ENCODE measurements at places on chromosomes 2 and 18. TPM values are rescaled to one million over a fixed set of nuclear protein-coding genes. Genes with fewer than 3 reads are reported as not detected.

GPAT2 gene
- polyA plus RNA-seq = 2.3 TPM

UGT1A5 gene
- polyA plus RNA-seq = not detected

REEP1 gene
- polyA plus RNA-seq = 3.0 TPM

IL1A gene
- polyA plus RNA-seq = 0.06 TPM

LRRTM1 gene
- 19.4 TPM for polyA plus RNA-seq

NPC1 gene
- polyA plus RNA-seq = 18.5 TPM

MAL gene
- 323 TPM for polyA plus RNA-seq

TRPM8 gene
- 0.06 TPM for polyA plus RNA-seq

CIB4 gene
- polyA plus RNA-seq = 0.40 TPM

EMILIN1 gene
- 61.8 TPM for polyA plus RNA-seq
